Midbrain (tissue), 1 donor: ENCODE measurements at places on chromosomes 2 and 18.
A peak's percentile ranks its signal among the peaks of the same experiment; 100 is the strongest.

DNA sequence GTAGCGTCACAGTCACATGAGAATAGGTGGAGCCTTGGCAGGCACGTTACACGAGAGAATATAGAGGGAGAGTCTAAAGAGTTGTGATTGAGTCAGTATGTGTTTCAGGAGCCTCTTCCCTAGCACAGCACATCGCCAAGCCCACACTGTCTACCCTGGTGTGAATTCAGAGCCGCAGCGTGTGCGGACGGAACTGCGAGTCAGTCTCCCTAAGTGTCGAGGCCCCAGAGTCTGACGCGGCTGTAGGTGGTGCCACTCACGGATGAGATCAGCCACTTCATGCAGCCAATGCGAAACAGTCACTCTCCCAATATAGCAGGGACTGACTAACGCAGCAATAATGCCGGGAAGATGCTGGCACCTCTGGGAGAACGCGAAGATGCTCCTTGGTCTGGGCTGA lies 587.3 kb upstream of the ID2 start:
- DNase-seq: no peak

GRCh38 chr2:192604295-192604694 lies 409.6 kb upstream of the TMEFF2 start:
- DNase-seq: no peak

GRCh38 chr2:120857931-120858330 lies 122.3 kb downstream of the GLI2 start:
- no peak for DNase-seq

DNA sequence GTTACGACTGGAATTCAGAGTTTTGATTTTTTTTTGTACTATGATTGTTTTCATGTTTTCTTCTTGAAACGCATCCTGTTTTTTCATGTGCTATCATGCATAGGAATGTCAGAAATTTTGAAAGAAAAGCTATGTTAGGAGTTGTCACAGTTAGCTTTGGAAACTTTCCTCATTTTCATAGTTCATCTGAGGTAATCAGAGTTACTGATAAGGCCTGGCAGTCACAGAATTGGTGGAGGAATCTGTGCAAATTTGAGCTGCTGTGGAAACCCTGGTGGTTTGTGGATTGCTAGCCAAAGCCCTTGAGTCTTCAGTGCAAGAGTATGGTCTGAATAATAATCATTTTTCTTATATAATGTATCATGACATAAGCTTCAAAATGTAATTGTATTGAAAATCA lies 401.0 kb downstream of the CNTNAP5 start:
- DNase-seq: no peak

DNA sequence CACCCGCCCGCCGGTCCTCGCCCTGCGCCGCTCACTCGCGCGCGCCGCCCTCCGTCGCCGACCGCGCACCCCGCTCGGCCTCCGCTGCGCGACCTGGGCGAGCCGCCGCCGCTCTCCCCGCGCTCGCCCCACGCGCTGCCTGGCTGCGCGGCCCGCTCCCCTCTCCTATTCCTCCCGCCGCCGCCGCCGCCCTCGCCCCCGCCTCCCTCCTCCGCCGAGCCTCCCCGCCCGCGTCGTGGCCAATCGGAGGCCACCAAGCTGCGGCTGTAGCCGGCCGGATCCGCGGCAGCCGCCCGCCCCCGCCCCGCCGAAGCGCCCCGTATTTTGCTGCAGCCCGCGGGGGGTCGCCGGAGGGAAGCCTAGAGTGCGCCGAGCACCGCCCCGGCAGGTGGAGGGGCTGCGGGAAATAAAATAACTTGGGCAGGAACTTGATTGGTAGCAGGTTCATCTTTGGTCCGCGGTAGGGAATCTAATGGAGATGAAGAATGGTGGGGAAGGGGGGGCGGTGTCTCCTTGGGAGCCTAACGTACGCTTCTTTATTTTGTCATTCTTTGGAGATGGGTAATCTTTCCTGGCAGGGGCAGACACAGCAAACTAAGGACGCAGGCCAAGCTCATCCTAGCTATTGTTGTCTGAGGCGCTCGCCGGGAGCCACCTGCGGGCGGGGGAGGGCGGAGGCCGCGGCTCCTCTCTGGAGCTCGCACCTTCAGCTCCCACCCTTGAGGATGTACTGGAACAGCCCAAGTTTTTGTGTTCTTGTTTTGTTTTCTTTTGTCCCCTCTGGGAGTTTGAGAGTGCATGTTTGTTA lies 1.1 kb upstream of the CDH2 start:
- peak; percentile 83 for DNase-seq

GRCh38 chr18:48796491-48797205 lies 154.1 kb downstream of the SMAD7 start:
- no peak for DNase-seq

GRCh38 chr18:10923141-10923540 lies 226.2 kb downstream of the PIEZO2 start:
- no peak for DNase-seq

DNA sequence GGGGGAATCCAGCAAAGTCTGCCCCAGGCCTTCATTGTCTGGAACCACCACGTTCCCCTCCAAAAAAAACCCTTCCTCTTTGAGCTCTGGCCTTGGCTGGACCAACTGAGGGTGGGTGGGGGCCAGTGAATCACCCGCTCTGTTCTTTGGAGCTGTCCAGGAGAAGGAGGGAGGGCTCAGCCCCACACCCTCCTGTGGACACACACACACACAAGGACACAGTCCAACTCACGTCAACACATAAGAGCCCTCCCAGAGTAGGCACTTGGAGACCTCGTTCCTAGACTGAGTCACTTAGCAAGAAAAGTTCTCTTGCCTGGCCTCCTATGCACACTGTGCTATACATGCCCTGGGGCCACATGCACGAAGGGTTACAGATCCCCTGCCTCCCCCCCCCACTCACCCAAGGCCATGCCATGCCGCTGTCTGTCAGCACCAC lies 1.2 kb upstream of the TNS1 start:
- DNase-seq: no peak

GRCh38 chr2:179106342-179106675 lies 56.4 kb upstream of the CCDC141 start:
- no peak for DNase-seq

DNA sequence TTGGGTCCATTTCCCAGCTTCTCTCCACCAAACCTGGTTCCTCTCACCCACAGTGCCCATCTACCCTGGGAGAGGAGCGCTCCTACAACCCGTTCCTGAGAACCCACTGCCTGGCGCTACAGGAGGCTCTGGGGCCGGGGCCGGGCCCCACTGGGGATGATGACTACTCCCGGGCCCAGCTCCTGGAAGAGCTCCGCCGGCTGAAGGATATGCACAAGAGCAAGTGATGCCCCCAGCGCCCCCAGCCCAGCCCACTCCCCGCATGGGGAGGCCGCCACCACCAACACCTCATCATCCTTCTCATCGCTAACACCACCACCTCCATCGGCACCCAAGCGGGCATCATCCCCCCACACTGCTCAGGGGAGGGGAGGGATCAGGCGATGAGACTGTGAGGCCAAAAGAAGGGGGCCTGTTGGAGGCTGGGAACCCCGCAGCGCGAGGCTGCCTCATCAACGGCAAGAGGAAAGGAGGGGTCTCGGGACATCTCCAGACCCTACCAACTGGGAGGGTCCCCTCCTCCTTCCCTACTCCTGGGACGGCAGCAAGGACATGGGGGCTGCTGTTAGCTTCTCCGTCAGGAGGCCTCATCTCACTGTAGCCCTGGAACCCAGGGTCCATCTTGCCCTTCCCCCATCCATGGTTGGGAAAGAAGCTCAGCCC lies 11.8 kb upstream of the CATIP start:
- DNase-seq: no peak

DNA sequence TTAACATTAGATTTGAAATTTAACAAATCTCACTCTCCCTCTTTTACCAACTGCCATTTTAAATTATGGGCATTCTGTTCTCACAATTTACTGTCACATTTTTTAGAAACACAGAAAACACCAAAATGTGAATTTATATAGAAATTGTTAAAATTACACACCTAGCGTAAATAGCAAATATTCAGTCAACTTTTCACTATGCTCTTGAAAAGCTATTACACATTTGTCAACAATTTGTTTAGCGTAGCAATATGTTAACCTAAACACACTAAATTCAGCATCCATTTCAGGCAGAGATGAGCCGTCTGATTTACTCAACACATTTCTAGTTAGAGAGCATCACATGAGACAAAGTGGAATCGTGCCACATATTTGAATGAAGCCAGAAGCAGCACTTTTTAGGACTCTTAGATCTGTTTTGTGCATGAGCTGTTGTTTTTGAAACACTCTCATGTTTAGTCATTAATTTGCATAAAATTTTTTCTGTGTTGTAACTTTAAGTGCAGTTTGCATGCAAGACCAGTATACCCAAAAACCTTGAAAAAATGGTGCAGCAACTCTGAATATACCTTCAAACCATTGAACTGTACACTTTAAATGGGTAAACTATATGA lies 8.2 kb downstream of the TTC32 start:
- no peak for DNase-seq

GRCh38 chr2:99571954-99572353 lies 82.1 kb upstream of the REV1 start:
- no peak for DNase-seq

DNA sequence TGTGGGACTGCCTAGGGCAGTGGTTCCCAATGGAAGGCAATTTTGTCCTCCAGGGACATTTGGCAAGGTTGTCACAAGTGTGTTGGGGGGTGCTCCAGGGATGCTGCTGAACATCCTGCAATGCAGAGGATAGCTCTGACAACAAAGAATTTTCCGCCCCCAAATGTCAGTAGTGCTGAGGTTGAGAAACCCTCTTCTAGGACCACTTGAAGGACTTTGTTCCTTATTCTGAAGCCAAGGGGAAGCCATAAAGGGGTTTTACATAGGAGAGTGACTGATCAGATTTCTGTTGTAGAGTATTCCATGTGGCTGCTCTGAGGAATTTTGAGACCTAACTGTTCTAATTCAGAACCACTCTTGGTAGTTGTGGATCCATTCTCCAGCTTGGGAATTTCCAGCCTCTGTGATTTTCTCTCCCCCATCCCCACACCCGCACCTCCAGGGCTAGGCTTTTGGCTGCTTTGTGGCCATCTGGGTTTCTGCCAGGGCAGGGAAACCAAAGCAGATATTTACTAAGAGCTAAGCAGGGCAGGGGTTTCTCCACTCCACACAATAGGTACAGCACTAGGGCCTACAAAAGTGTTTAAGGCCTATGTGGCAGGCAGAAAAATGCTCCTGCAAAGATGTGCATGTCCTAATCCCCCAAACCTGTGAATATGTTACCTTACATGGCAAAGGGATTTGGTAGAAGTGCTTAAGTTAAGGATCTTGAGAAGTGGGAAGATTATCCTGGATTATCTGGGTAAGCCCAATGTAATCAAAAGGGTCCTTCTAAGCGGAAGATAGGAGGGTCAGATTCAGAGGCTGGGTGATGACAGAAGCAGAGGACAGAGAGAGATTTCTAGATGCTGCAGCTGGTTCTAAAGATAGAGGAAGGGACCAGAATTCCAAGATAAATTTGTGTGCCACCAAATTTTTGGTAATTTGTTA lies 135.4 kb downstream of the TMEM17 start:
- no peak for DNase-seq
